Gastrocnemius medialis (tissue), 4 donors: ENCODE measurements at places on chromosomes 2 and 18. TPM values are rescaled to one million over a fixed set of nuclear protein-coding genes. Genes with fewer than 3 reads are reported as not detected.
A peak's percentile ranks its signal among the peaks of the same experiment; 100 is the strongest.

GRCh38 chr2:173667014-173667413 lies 298.2 kb downstream of the SP3 start:
- no peaks in the 10 kb centered on the region for H3K4me1 ChIP-seq
- no peak for DNase-seq
- H3K4me3 ChIP-seq, result no peak overlapping the region
- no peaks in the 10 kb centered on the region for H3K27me3 ChIP-seq
- H3K27ac ChIP-seq, result no peak overlapping the region
- no peaks in the 10 kb centered on the region for H3K36me3 ChIP-seq

GRCh38 chr2:231642631-231643494 lies 50.2 kb downstream of the TEX44 start:
- H3K27ac ChIP-seq, result peak overlapping the region; percentile 99
- peak; percentile 97 for DNase-seq
- H3K27me3 ChIP-seq, result no peaks in the 10 kb centered on the region
- no peaks in the 10 kb centered on the region for H3K36me3 ChIP-seq

DNA sequence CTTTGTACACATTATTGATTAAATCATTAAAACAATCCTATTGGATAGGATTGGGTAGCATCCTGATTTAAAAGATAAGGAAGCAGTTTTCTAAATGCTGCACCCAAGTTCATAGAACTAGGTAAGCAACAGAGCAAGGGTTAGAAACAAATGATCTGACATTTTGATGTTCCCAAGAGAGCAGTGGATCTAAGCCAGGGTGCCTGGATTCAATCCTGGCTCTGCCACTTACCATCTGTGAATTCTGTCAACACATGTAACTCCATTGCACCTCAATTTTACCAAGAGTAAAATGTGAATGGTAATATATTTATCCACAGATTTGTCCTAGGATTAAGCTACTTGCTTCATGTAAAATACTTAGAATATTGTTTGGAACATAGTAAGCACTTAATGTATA lies 982.6 kb upstream of the FANCL start:
- no peaks in the 10 kb centered on the region for H3K4me1 ChIP-seq
- no peak overlapping the region for H3K27ac ChIP-seq
- no peaks in the 10 kb centered on the region for H3K27me3 ChIP-seq
- H3K36me3 ChIP-seq, result no peaks in the 10 kb centered on the region

- DNase-seq, result no peak
- peaks cover 42% of the 10 kb centered on the region for H3K4me1 ChIP-seq
- peak overlapping the region; percentile 38 for H3K27ac ChIP-seq
- no peaks in the 10 kb centered on the region for H3K36me3 ChIP-seq
- no peak overlapping the region for H3K4me3 ChIP-seq
- no peaks in the 10 kb centered on the region for H3K27me3 ChIP-seq
Measured at GRCh38 chr18:76487782-76488181, 7.3 kb downstream of the ZNF516 start.

DNA sequence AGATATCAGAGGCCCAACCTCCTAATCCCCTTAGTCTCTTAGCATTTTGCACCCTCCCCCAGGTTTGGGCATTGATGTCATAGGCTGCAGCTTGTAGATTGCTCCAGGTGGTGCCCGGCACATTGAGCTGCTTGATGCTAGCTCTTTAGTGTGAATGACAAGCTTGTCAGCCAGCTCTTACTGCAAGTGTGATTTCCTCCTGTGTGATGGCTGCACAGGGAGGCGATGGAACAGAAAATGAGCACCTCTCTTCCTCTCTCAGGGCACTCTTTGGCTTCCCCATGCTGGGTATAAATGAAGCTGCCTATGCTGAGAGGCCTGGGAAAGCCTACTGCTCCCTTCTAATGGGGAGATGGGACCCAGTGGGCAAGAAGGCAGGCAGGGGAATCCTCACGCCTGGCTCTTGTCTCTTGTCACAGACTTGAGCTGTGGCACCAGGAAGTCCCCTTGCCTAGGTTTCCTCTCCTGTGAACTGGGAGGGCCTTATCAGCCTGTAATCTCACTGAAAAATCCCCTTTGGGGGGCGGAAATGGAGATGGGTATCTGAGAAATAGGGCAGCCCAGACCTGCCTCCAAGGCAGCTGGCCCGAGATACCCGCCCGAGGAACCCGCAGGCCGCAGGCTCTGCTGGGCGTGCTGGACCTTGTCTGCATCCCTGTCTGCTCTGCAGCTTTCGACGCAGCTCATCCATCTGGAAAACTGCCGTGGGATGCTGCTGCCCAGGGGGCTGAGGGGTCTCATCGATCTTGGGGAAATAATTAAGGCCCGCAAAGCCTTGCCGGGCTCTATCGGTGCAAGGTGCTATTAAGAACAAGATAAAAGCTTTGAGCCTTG lies 163.5 kb upstream of the CXCR4 start:
- no peak for DNase-seq
- H3K27ac ChIP-seq, result no peak overlapping the region
- no peaks in the 10 kb centered on the region for H3K4me1 ChIP-seq
- no peaks in the 10 kb centered on the region for H3K36me3 ChIP-seq
- H3K4me3 ChIP-seq, result no peak overlapping the region
- no peaks in the 10 kb centered on the region for H3K27me3 ChIP-seq

GRCh38 chr2:60095202-60095815 lies 458.1 kb downstream of the BCL11A start:
- no peak overlapping the region for H3K27ac ChIP-seq
- H3K27me3 ChIP-seq, result no peaks in the 10 kb centered on the region
- DNase-seq, result no peak
- H3K4me3 ChIP-seq, result no peak overlapping the region
- no peaks in the 10 kb centered on the region for H3K36me3 ChIP-seq

GRCh38 chr2:3264010-3264744 lies 113.4 kb downstream of the EIPR1 start:
- H3K4me1 ChIP-seq, result no peaks in the 10 kb centered on the region
- no peak overlapping the region for H3K4me3 ChIP-seq
- H3K36me3 ChIP-seq, result no peaks in the 10 kb centered on the region
- peak; percentile 26 for DNase-seq
- no peaks in the 10 kb centered on the region for H3K27me3 ChIP-seq
- H3K27ac ChIP-seq, result no peak overlapping the region

- no peak for DNase-seq
- no peaks in the 10 kb centered on the region for H3K27me3 ChIP-seq
- H3K4me3 ChIP-seq, result peak overlapping the region; percentile 5
- no peaks in the 10 kb centered on the region for H3K36me3 ChIP-seq
Measured at GRCh38 chr2:209525834-209526281, 102.0 kb downstream of the MAP2 start.

DNA sequence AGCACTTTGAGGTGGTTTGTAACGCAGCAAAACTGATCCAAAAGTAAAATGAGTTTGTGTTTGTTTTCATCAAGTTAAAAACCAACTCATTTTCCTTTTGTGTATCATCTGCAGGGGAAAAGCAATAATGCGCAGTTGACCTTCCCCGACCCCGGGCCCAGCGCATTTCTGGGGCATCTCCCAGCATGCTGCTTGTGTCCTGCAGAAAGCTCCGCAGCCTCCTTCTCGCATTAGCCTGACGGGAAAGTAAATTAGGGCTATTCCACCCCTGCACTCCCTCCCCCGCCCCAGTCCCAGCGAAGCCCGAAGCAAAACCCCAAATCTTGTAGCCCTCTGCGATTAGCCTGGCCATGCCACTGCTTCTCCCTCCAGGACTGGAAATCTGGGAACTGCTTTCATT lies 82.0 kb upstream of the PPM1B start:
- no peaks in the 10 kb centered on the region for H3K27me3 ChIP-seq
- H3K4me1 ChIP-seq, result peaks cover 34% of the 10 kb centered on the region
- peak overlapping the region; percentile 46 for H3K4me3 ChIP-seq
- peak overlapping the region; percentile 87 for H3K27ac ChIP-seq
- DNase-seq, result no peak
- no peaks in the 10 kb centered on the region for H3K36me3 ChIP-seq

DNA sequence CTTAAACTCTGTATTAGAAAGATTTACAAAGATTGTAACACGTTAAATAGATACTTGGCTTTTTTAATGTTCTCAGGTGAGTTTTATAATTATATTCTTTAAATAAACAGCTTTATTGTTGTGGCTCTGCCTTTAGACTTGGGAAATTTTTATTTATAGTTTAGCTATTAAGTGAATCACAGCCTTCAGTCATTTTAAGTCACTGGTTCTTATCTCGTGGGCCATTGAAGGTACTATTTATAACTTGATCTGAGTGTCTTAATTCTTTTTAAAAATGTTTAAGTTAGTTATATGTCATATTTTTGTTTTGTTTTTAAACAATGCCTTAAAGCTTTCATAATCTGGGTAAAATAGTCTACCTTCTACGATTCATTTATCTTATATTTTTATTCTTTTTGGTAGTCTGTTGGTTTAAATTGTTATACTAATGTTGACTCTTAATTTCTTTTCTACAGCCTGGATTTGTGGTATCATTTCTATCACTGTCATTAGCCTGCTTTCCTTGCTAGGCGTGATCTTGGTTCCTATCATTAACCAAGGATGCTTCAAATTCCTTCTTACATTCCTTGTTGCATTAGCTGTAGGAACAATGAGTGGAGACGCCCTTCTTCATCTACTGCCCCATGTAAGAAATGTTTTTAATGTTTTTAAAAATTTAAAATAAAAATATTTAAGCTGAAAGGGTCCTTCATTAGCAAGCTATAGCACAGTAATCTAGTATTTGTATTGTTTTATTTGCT lies 49.3 kb downstream of the SLC39A10 start:
- no peak overlapping the region for H3K27ac ChIP-seq
- no peaks in the 10 kb centered on the region for H3K27me3 ChIP-seq
- no peak overlapping the region for H3K4me3 ChIP-seq
- no peaks in the 10 kb centered on the region for H3K36me3 ChIP-seq

DNA sequence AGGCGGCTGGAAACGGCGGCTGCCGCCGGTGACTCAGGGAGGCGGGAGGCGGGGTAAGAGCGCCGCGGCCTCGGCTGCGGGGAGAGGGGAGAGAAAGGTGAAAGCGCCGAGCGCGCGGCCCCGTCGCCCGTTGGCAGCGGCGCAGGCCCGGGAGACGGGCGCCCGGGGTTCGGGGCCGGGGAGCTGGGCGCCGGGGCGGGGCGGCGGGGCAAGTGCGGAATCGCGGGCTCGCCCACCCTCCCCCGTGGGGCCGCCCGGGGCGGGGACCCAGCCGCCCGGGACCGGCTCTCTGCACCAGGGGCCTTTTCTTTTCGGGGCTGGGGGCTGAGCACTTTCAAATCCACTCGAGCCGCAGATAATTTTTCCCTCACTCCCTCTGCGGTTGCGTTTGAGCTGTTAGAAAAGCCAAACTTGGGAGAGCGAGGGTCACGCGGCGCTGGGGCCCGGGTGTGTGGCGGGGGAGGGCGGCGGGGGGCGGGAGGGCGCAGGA lies 266 bp downstream of the KDM3A start:
- peak overlapping the region; percentile 74 for H3K4me3 ChIP-seq
- DNase-seq, result peak; percentile 30
- H3K27me3 ChIP-seq, result no peaks in the 10 kb centered on the region
- peaks cover 10% of the 10 kb centered on the region for H3K36me3 ChIP-seq

DNA sequence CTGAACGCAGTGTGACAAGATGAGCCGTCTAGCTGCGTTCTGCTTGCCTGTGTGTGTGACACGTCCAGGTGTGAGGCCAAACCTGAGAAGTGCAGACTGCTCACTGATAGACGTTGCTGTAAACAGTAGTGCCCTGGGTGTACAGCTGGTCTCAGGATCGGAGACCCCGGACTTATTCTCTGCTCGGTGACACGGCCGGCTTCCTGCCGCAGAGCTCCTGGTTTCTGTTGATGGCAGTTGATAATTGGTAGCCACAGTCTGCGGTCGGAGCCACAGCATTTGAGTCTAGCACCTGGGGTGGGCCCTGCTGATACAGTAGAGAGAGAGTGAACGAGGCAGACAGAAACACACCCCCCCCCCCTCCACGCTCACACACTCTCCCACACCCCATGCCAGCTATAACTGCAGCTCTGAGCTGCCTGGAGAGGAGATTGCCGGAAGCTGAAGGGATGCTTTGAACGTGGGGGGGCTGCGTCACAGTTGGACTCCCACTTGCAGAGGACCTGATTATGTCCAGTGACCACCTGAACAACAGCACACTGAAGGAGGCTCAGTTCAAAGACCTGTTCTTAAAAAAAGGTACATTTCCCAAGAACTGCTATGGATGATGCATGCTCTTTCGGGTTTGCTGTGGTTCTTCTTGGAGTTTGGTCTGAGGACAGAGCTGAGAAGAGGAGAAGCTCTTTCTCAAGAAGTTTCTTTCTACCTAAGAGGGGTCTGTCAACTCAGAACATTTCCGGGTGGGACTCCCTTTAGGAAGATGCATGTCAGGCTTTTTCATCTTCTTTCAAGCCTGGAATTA lies 114.0 kb downstream of the FAM210A start:
- no peak overlapping the region for H3K27ac ChIP-seq
- H3K4me1 ChIP-seq, result peaks cover 28% of the 10 kb centered on the region
- no peaks in the 10 kb centered on the region for H3K36me3 ChIP-seq
- DNase-seq, result no peak

GRCh38 chr2:237529452-237530402 lies 36.6 kb upstream of the PRLH start:
- H3K4me3 ChIP-seq, result no peak overlapping the region
- DNase-seq, result no peak
- no peaks in the 10 kb centered on the region for H3K4me1 ChIP-seq
- H3K36me3 ChIP-seq, result no peaks in the 10 kb centered on the region
- no peaks in the 10 kb centered on the region for H3K27me3 ChIP-seq
- no peak overlapping the region for H3K27ac ChIP-seq

GRCh38 chr18:35134791-35135531 lies 93.7 kb downstream of the MAPRE2 start:
- no peak overlapping the region for H3K4me3 ChIP-seq
- peak overlapping the region; percentile 76 for H3K27ac ChIP-seq
- no peaks in the 10 kb centered on the region for H3K36me3 ChIP-seq
- no peak for DNase-seq

GRCh38 chr18:78330766-78331165 lies 648.9 kb upstream of the SALL3 start:
- no peak overlapping the region for H3K27ac ChIP-seq
- H3K4me1 ChIP-seq, result no peaks in the 10 kb centered on the region
- no peak overlapping the region for H3K4me3 ChIP-seq
- H3K27me3 ChIP-seq, result no peaks in the 10 kb centered on the region

- H3K27me3 ChIP-seq, result peaks cover 38% of the 10 kb centered on the region
- H3K4me1 ChIP-seq, result peaks cover 14% of the 10 kb centered on the region
- peak overlapping the region; percentile 55 for H3K27ac ChIP-seq
Measured at GRCh38 chr2:216633616-216634369, 573 bp downstream of the IGFBP2 start.

GRCh38 chr2:129667577-129667976 lies 311.9 kb upstream of the RAB6C start:
- H3K27ac ChIP-seq, result no peak overlapping the region
- H3K27me3 ChIP-seq, result no peaks in the 10 kb centered on the region
- no peaks in the 10 kb centered on the region for H3K4me1 ChIP-seq
- H3K36me3 ChIP-seq, result no peaks in the 10 kb centered on the region

DNA sequence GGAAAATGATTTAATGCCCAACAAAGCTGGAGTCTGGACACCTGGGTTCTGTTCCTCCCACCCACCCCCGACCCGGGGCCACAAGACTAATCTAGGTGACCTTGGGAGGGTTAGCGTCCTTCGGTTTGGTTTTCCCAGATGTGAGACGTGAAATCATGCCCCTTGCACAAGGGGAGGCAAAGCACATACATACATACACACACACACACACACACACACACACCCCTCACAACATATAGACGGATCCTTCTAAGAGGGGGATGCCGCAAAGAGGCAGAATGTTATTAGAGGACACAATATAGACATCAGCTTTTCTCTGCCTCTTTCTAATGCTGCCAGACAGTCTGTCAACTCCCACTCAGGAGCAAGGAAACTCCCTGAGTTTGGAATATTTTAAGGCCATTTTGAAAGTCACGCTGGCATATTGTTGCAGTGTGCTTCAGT lies 616 bp upstream of the RBMS1 start:
- H3K4me1 ChIP-seq, result peaks cover 20% of the 10 kb centered on the region
- H3K4me3 ChIP-seq, result peak overlapping the region; percentile 84
- no peaks in the 10 kb centered on the region for H3K36me3 ChIP-seq

Gene TUBB6
- 29.7 TPM for total RNA-seq

Gene CD207
- total RNA-seq, result not detected

Gene RGPD4
- 0.04 TPM for total RNA-seq

Gene MREG
- not detected for total RNA-seq

Gene FIGN
- total RNA-seq, result 3.1 TPM

Gene SCYGR1
- total RNA-seq, result not detected

Gene C2orf78
- total RNA-seq, result not detected

Gene GULP1
- 9.3 TPM for total RNA-seq

Gene ABCG5
- not detected for total RNA-seq
